Fibroblast of lung (primary cell): ENCODE measurements at places on chromosomes 11 and 22.

DNA sequence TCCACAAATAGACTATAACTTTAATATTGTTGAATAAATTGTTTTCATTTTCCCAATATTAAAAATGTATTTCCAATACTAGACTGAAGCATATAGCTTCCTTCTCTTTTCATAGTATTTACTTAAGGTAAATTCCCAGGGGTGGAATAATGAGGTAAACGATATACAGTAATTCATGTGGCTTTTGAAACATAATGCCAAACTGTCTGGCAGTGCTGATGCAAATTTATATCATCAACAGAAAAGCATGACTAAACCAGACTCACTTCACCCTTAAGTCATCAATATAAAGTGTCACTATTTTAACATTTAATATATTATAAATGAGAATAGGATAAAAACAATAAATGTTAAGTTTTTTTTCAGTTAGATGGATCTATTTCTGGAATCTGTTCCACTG lies 13.6 kb downstream of the C2CD3 start:
- DNase-seq = peak; percentile 44

DNA sequence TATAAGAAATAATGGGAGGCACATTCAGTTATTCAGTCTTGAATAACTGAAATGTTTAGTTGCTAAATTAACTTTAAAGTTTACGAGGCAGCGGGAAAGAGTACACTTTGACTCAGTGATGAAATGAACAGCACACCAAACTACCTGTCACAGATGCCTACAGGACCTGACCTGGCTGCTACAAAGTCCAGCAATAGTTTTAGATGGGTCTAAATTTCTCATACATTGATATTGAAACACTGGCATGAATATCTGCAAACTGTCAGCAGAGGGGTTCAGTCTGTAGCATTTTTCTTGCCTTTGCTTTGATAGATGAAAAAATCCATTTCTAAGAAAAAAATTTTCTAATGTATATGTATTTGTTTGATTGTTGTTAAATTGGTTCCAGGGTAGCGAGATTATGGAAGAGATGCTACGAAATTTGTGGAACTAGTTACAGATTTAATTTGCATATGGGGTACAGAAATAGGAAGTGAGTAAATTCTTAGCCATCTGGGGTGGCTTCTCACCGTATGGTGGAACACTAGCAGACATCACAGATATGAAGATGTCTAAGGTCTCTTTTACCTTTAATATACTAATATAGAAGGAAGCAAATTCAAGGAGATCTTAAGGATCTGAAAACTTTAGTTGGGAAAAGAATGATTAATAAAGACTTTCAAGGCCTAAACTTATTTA lies 20.8 kb upstream of the GAB2 start:
- no peak for DNase-seq

DNA sequence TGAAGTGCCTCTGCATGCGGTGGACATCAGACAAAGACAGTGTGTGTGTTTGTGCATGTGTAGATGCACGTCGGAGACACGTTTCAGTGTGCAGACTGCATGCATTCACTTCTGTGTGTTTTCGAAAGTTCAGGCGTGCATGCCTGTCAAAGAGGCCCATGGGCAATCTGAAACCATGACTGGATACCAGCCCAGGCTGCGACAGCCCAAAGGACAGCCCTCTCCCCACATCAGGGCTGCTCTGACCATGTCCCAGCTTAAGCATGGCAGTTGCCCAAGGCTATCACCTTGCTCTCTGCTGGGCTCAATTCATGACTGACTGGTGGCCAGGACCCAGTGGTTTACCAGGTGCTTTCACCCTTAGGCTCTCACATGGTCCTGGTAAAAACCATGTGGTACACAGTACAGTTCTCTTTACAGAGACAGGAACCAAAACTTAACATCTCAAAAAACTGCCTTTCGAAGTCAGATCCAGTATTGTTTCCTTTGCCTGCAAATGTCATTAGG lies 423.7 kb upstream of the CADM1 start:
- no peak for DNase-seq

DNA sequence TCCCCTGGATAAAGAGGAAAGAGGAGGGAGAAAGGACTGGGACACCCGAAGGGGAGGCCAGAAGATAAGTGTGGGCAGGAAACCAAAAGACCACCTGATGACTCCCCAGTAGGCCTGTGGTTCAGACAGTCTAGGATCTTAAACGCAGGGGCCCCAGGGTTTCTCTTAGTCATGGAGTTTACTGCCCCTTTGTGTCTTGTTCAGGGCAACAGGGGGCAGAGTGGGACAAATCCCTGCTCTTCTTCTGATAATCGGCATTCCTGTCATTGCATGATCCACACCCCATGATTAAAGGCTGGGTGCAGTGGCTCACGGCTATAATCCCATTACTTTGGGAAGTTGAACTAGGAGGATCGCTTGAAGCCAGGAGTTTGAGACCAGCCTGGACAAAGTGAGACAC lies 4.7 kb upstream of the TMPRSS13 start:
- no peak for DNase-seq

DNA sequence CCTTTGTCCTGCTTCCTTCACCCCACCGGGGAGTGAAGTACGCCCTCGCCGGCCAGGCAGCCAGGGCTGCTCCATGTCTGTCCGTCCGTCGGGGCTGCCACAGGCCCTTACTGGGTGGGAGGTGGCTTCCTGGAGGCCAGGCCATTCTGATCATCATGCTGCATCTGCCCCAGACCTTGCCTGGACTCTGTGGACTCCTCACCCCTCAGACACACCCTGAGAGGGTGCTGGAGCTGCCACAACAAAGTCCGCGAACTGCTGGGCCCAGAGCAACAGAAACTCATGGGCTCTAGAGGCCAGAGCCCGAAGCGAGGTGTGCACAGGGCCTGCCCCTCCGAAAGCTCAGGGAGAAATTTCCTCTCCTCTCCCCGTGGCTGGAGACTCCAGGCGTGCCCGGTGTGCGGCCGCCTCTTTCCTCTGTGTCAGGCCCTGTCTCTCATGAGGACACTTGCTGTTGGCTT lies 124.2 kb downstream of the KCNQ1OT1 start:
- no peak for DNase-seq

DNA sequence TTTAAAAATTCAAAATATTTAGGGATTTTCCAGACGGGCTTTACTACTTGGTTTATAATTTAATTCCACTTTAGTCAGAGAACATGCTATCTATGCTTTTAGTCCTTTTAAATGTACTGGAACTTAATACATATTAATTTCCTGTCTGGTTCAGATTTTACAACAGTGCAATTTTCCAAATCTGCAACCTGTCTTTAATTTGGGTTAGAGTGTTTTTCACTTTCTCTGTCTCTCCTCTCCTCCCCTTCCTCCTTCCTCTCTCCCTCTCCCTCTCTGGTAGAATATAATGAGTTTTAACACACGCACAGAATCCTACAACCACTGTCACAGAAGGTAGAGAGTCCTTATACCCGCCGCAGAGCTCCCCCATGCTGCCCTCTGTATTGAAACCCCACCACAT lies 950.7 kb downstream of the BRD1 start:
- DNase-seq = no peak

DNA sequence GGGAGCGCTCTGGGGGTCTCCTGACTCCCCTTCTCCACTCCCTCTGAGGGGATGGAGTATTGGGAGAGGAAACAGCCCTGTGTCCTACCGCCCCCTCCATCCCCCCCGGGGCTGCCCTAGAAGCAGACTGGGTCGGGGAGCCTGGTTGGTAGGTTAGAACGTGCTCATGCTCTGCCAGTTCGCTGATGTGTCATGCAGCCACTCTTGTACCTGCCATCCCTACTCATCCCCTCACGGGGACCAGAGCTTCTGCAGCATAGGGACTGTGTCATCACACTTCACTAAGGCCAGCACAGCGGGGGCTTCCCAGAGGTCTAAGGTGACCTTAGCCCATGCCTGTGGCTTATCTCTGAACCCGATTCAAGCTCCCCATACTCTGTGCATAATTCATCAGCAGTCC lies 4.7 kb downstream of the KCNJ1 start:
- no peak for DNase-seq

DNA sequence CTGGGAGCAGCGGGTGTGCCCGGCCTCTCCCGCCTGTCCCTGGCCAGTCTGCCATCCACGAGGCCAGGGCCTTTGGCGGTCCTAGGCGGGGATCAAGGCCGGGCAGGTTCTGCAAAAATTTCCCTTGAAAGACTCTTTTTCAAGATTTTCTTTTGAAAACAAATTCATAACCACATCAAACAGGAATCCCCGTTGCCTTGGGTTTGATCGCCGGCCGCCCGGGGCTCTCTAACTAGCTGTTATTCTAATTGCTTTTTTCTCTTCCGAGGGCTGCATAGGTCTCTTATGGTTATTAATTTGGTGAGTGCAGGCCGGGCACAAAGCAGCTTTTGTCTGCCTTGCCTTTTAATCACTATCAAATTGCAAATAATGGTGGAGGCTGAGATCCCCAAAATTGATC lies 42.0 kb downstream of the CDKN1C start:
- DNase-seq = no peak

DNA sequence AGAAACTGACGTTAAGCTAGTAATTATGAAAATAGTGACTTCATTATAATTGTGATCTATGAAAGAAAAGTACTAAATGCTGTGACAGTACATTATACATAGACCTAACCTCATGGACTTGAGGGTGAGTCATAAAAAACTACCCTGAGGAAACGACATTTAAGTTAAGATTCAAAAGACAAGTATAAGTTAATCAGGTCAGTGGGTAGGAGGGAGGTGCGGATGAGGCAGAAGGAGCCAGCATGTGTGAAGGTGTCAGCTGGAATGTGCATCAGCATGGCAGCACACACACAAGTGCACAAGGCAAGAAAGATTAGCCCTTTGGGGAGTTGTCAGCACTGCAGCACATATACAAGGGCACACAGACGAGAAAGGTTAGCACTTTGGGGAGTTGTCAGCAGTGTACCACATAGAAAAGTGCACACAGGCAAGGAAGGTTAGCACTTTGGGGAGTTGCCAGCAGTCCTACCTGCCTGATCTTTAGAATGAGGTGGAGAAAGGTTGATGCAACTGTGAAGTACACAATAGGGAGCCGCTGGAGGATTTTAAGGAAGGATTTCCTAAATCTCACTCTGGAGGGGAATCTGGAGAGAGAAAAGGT lies 31.6 kb upstream of the CAVIN3 start:
- no peak for DNase-seq

DNA sequence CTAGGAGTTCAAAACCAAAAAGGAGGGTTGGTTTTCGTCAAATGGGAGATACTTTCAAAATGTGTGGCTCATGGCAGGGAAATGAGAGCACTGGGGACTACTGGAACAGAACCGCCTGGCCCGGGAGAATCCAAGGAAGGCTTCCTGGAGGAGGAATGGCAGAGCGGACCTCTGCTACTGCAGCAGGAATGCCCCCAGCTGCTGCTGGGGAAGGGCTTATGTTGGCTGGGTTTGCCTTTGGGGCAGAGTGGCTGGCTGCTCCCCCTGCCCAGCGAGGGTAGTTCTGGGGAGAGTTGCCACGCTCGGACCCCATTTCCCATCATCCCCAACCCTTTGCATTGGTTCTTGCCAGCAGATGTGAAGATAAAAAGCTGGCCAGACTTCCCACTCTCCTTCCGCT lies 10.6 kb upstream of the APOBEC3A start:
- DNase-seq = no peak

DNA sequence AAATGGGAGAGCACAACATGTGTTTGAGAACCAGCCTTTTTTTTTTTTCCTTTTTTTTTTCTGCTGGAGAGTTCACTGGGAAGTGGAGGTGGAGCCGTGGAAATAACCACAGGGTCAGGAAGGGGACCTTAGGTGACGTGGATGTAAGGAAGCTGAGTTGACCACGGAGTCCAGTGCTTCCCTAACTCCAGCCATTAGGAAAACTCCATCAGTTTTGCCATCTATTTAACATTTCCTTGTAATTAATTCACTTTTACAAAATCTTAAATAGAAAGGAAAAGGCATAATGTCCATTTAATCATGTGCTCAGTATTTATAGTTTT lies 2.0 kb upstream of the CDK2AP2 start:
- no peak for DNase-seq

GRCh38 chr11:104765401-104766095 lies 132.7 kb downstream of the CASP12 start:
- DNase-seq = no peak

DNA sequence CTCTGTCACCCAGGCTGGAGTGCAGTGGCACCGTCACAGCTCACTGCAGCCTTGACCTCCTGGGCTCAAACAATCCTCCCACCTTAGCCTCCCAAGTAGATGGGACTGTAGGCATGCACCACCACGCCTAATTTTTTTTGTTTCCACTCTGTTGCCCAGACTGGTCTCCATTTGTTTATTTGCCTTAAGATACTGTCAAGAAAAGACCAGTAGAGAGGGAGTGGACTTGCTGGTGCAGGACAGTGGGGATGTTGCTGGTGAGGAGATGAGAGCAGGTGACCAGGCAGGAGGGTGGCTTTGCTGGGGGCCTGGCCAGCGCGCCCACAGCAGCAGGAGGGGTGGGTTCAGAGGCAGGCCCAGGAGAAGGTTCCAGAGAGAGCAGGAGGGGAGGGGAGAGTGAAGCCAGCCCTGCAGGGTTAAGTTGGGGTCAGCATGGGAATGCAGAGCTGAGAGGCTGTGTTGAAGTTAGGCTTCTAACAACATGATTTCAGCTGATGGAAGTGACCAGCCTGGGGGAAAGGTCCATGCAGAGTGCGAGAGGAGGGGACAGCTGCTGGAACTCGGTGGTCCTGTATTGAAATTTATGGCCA lies 35.8 kb downstream of the NADSYN1 start:
- DNase-seq = no peak

DNA sequence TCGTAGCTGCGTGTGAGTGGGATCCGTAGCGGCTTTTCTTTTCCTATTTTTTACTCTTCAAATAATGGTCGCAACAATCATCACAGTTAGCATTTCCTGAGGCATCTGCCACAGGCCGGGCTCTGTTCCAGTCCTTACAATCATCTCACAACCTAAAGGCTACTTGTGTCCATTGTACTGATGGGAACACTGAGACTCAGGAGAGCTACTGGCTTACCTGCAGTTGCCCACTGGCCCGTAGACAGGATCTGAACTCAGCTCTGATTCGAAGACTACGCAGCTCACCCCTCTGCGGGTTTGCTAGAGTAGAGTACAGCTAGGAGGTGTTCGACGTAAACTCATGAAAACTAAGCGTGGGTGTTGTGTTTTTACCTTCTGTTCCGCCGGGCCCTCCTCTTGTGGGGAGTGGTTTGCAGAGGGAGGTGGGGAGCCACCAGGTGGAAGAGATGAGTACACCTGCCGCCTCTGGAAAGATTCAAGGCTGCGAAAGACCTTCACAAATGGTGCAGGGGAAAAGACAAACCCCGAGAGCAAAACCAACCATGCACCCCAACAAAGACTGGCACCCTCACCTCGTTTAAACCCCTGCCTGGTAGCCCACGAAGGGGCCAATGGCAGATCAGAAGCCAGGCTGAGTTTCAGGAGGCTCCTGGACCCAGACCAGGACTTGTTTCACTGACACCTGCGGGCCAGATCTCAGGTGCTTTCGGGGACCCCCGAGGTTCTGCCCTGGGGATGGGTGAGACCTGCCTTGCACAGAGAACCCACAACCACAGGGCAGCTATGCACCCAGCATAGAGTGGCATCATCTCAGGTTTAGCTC lies 18.3 kb upstream of the RFPL3 start:
- no peak for DNase-seq
